ENCODE measurements at places on chromosomes 5 and 9.
A peak's percentile ranks its signal among the peaks of the same experiment; 100 is the strongest.

DNA sequence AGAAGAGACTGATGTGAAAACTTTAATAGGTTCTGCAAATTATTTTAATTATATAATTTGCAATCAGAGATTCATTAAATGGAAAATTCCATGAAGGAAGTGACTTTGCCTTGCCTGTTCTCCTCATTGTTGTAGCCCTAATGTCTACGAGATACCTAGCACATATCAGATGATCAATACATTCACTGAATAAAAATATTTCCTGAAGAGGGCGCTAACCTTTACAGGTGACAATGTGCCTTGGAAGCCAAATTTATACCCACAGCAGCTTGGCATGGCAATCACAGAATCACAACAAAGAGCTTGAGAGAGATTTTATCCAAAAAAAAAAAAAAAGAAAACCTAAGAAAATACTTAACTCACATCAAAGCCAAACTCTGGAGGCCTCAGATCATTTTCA is 17.4 kb downstream of the HAUS6 start:
- DNase-seq, result peak; percentile 60

DNA sequence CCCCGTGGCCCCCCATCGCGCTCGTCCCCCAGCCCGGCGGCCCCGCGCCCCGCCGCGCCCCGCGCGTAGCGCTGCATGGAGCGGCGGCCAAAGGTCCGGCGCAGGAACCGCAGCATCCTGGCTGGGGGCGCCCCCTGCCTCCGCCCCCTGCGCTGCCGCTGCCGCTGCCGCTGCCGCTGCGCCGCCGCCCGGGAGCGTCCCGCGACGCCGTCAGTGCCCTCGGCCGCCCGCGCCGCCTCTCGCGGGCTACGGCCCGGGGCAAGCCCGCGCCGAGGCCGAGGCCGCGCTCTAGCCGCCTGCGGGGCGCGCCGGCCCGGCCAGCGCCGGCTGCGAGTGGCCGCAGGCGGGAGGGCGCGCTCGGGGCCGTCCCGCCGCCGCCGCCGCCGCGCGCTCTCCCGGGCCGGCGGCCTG is 523 bp downstream of the EPB41L4B start:
- DNase-seq, result peak; percentile 68

GRCh38 chr5:154140381-154140780 is 50.2 kb upstream of the GALNT10 start:
- no peak for DNase-seq

GRCh38 chr5:133824661-133825254 is 143.7 kb downstream of the C5orf15 start:
- DNase-seq, result no peak

DNA sequence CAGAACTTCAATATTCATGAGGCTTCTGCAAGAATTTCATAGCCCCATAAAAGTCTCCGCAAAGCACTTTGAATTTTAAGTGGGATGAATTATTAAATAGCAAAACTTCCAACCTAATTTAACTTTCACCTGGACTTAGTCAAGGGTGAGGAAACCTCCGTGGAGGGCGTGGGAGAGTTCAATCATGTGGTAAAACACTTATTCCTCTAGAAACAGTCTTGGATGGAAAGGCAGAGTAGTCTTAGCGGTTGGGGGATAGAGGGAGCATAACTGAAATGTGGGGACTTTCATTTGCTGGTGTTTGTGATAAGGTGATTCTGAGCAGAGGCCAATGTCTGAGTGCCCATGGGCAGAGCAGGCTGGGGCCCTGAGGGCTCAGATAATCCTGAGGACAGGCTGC is 241.9 kb downstream of the IRX1 start:
- DNase-seq, result no peak

GRCh38 chr9:108463932-108464606 is 391.7 kb downstream of the ACTL7B start:
- DNase-seq, result no peak

GRCh38 chr5:148632255-148633066 is 21.9 kb downstream of the HTR4 start:
- DNase-seq, result no peak

GRCh38 chr9:81543695-81544094 is 145.7 kb downstream of the TLE1 start:
- DNase-seq, result no peak

- DNase-seq, result no peak
Observed at GRCh38 chr5:156541582-156541981, 214.6 kb downstream of the SGCD start.

DNA sequence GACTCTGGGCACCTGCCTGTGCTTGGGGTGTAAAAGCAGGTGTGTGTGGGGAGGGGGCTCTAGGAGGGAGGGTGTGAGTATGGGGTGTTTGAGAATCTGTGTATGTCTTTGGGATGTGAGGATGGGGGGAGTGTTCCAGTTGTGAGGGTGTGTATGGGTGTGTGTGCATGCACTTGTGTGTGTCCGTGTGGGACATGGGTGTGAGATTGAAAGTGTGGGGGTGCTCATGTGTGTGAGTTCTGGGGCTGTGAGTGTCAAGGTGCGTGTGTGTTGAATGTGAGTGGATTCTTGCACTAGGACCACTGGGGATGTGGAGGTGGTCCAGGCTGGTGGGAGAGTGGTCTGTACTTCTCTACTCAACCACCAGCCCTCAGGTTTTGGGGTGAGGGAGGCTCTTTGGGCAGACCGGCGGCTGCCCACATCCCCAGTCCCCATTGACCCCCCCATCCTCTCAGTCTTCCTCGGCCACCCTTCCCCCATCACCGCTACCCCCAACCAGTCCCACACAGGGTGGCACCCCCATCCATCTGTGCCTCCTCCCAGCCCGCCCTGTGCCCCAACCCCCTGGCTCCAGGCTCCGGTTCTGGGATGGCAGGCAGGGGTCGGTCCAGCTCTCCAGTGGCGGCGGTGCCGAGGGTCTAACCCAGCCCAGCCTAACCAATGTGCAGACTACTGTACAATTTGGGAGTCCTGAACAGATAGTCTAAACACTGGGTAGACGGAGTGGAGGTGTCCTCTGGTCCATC is 31.5 kb downstream of the GOLGA2 start:
- no peak for DNase-seq

- DNase-seq, result peak; percentile 48
Observed at GRCh38 chr5:1851290-1851934, 31.3 kb downstream of the IRX4 start.

- peak; percentile 11 for DNase-seq
Observed at GRCh38 chr5:24535646-24536045, 109.1 kb downstream of the CDH10 start.

DNA sequence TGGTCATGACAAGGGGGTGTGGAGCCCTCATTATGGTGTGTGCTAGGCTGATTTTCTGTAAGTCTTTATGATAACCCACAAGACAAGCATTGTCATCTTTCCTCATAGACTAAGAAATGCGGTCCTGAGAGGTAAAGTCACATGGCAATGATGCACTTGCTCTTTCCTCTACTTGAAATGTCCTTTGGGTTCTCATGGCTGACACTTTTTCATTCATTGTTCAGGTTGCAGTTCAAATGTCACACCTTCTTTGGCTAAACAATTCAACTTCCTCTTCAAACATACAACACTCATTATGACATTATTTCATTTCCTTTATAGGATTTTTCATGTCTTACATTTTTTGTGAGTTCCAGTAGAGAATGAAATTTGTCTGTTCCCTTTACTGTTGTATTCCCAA is 323.6 kb upstream of the PRR16 start:
- no peak for DNase-seq

- no peak for DNase-seq
Observed at GRCh38 chr5:73909474-73909873, 283.5 kb downstream of the ARHGEF28 start.

- peak; percentile 81 for DNase-seq
Observed at GRCh38 chr5:135457424-135458071, 5.4 kb upstream of the TIFAB start.

- DNase-seq, result no peak
Observed at GRCh38 chr9:70683841-70684240, 269.4 kb upstream of the KLF9 start.

- no peak for DNase-seq
Observed at GRCh38 chr9:115398313-115398650, 280.3 kb upstream of the TNC start.

DNA sequence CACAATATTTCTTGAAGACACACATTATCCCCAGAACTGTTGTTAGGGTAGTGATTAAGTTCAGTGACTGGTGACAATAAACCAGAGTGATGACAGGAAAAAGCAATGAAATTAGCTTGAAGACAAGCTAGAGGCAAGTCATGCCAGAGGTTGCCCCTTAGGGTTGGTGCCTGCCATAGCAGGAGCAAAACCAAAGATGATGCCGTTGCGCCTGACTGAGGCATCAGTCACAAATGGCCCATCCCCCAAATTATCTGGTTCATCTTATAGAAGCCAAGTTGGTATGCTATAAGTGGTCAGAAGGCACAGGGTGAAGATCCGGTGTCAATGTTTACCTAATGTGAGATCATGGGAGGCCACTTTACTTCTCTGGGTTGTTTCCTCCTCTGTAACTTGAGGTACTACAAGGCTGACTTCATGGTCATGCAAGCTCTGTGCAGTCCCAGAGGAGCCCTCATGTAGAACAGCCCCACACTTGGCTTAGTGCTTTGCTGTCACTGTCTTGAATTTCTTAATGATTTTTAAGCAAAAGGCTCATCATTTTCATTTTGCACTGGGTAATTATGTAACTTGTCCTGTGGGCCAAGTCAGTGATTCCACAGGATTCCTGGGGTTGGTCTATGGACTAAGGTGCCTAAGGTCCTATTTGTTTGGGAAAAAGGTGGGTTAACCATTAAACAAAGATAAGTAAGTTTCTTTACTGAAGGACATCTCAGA is 211.3 kb downstream of the MAN2A1 start:
- DNase-seq, result no peak

- DNase-seq, result peak; percentile 42
Observed at GRCh38 chr9:20664501-20664900, 19.6 kb upstream of the FOCAD start.

- no peak for DNase-seq
Observed at GRCh38 chr5:158486566-158486965, 613.1 kb downstream of the EBF1 start.

GRCh38 chr5:51347704-51348103 is 35.5 kb upstream of the ISL1 start:
- peak; percentile 11 for DNase-seq

DNA sequence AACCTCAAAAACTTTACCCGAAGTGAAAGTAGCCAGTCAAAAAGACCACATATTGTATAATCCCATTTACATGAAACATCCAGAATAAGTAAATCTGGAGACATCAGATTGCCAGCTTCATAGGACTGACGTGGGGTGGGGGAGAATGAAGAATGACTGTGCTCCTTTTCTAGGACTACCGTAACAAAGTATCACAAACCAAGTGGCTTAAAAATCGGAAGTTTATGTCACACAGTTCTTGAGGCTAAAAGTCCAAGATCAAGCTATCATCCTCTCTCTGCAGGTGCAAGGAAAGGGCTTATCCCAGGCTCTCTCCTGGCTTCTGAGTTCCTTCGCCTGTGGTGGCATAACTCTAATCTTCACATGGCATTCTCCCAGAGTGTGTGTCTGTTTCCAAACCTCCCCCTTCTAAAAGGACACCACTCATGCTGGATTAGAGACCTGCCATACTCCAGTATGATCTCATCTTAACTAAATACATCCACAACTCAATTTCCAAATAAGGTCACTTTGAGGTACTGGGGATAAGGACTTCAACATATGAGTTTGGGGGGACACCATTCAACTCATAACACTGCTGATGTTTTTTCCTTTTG is 25.5 kb downstream of the ADAM19 start:
- DNase-seq, result no peak

- DNase-seq, result no peak
Observed at GRCh38 chr5:126814721-126815404, 37.9 kb downstream of the LMNB1 start.

DNA sequence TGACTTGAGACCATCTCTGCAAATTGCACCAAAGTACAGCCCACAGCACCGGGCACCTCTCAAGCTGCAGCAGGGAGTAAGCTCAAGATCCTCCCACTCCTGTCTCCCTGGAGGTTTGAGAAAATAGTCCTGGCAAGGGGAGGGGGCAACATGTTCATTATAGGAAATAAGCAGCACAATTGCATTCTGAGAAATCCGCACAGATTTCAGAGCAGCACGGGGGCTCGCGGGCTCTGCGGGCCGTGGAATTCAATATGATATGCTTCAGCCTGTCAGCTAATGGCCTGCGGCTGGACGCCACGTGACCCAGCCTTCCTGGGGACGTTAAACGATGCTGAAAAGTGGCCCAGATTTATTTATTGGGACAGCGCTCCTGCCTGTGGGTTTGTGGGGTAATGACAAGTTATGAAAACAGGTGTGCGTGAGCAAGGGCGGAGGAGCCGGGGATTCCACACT is 156.4 kb downstream of the DAB2IP start:
- no peak for DNase-seq

DNA sequence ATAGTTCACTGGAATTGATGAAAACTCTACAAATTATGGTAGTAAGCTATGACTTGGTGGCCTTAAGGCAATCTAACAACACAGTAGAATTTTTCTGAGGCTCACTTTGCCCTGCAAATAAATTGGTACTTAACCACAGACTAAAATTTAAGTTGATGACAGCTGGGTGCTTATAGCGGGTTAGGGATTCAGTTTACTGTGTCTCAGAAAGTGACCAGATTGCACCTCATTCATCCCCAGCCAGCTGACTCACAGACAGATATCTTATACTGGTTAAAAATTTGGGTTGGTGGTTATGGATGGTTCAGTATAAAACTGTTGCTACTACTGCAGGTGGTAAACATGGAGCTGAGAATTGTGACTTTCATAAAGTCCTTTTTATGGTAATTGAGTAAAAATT is 2.8 kb downstream of the CKS2 start:
- DNase-seq, result no peak

DNA sequence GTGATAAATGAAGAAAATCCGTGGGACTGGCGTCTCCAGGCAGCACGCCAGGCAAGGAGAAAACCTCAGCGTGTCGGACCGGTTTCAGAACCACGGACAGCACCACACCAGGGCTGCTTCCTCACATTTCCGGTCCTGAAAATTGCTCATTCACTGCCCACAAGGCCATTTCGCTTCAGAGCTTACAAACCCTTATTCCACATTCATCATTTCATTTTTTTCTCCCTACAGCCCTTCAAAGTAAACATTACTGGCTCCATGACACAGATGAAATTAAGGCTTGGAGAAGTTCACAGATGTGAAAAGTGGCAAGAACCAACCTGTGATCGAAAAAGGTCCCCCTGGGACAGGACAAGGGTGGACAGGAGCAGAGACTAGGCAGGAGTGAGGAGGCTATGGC is 1.5 kb upstream of the GPRIN1 start:
- DNase-seq, result peak; percentile 86

GRCh38 chr9:93898502-93899426 is 56.4 kb downstream of the BARX1 start:
- no peak for DNase-seq

Data from neural progenitor cell (in vitro differentiated cells).